KBM-7 (cell line): ENCODE measurements at places on chromosomes 4 and X.
A peak's percentile ranks its signal among the peaks of the same experiment; 100 is the strongest.

GRCh38 chr4:38105475-38106220 lies 145.4 kb downstream of the PTTG2 start:
- DNase-seq, result no peak

- DNase-seq, result no peak
These were observed 348.5 kb downstream of the INPP4B start for GRCh38 chr4:142497606-142498005.

GRCh38 chr4:24604558-24605214 lies 20.3 kb upstream of the DHX15 start:
- no peak for DNase-seq

DNA sequence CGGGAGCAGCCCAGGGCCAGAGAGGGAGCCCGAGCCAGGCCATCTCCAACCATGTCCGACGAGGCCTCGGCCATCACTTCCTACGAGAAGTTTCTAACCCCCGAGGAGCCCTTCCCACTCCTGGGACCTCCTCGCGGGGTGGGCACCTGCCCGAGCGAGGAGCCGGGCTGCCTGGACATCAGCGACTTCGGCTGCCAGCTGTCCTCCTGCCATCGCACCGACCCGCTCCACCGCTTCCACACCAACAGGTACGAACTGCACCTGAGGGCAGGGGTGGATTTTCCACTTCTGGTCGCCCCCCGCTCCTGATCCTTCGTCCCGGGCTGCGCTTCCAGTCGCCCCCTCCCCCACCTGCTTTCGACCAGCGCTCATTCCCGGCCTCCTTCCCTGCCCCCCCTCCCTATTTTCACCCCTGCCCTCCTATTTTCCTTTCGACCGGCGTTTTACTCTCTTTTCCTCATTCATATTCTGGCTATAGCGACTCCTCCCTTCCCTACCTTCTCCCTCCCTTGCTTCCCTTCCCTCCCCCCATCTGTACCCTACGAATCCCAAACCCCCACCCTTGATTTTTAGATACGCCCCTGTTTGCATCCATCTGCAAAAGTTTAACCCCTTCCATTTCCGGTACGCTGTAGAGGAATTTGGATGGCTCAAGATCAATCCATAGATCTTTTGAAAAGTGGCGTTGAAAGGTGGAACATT lies 633 bp downstream of the FAM199X start:
- DNase-seq, result no peak

DNA sequence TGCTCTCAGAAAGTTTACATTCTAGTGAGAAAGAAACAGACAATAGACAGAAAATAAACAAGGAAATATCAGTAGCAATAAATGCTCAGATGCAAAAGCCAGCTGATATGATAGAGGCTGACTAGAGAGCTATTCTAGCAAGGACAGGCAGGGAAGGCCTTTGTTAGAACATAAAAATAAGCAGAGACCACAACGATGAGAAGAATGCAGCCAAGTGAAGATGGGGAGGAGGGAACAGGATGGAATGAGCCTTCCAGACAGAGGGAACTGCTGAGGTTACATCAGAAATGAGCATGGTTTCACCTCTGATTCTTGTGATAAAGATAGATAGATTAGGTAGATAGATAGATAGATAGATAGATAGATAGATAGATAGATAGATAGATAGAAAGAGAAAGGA lies 7.6 kb upstream of the SOWAHB start:
- no peak for DNase-seq

GRCh38 chr4:16457944-16458343 lies 231.7 kb upstream of the TAPT1 start:
- DNase-seq, result no peak

DNA sequence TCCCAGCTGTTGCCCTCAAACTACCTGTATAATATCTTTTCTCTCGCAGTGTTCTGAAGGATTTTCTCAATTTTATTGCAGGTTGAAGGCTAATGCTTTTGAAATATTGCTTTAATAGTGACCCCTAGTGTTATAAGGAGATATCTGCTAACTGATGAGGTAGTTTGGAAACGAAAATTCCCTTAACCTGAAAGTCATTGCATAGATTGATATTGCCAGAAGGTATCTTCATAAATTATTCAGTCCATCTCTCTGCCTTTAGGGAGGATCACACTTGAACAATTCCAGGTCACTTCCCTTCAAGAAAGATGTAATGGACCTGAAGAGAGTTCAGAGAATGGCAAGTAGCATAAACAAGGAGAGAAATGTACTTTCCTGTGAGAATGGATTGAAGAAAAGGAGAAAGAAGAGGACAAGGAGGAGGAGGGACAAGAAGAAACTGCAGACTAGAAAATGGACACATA lies 44.1 kb downstream of the TIGD4 start:
- DNase-seq, result peak; percentile 43
